ENCODE measurements at places on chromosomes 6 and 20.

DNA sequence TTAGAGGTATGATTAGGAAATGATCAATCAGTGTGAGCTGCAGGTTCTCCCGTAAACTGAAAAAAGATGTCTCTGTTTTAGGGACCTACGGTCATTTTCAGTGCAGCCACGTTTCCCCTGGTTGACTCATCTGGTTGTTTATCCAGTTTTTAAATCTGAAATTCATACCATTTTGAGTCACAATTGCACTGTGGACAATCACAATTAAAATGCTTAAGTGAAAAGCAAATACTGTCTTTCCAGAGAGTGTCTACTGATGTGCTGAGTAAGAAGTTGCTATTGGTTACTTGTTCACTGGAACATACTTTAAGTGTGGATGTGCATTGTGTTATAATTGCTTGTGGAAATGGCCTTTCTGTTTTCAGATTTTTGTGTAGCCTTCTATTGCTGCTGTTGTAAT lies 305.1 kb upstream of the SASH1 start:
- DNase-seq: no peak

GRCh38 chr6:31657406-31658157 lies 1.9 kb downstream of the APOM start:
- DNase-seq: no peak

DNA sequence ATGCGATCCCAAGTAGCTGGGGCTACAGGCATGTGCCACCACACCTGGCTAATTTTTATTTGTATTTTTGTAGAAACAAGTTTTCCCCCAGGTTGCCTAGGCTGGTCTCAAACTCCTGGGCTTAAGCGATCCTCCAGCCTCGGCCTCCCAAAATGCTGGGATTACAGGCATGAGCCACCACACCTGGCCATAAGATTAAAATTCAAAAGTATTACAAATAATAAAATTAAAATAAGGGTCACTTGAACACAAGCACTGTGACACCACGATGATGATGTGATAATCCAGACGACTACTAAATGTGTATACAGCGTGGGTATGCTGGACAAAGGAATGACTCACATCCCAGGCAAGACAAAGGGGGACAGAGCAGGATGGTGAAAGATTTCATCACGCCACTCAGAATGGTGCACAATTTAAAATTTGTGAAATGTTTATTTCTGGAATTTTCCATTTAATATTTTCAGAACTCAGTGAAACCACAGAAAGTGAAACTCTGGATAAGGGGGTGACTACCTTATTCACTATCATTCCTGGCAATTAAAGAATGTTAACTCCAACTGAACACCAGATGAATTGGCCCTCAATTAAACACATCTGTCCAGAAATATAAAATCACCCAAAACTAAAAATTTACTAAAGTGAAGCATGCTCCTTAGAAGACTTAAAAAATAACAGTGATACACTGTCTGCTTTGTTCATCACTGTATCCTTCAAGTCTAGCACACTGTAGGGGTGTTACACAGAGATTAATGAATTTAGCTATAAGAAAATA lies 13.1 kb downstream of the B4GALT5 start:
- no peak for DNase-seq

GRCh38 chr6:16486661-16487060 lies 248.3 kb downstream of the GMPR start:
- no peak for DNase-seq

DNA sequence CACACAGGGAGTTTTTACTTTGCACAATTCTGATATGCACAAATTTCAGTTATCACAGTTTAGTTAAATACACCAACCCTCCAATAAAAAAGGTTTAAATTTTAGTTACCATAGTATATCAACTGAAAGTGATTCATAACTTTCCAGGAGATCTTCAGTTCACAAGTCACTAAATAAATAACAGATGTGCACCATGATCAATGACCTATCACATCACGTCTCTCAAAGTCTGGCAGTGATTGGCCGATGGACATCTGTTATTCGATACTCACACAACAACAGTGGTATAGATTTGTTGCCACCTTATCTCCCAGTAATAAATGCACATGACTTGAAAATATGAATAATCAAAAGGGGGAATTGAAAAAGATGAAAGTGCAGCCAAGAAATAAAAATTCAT lies 66.8 kb upstream of the PTCHD4 start:
- DNase-seq: no peak

DNA sequence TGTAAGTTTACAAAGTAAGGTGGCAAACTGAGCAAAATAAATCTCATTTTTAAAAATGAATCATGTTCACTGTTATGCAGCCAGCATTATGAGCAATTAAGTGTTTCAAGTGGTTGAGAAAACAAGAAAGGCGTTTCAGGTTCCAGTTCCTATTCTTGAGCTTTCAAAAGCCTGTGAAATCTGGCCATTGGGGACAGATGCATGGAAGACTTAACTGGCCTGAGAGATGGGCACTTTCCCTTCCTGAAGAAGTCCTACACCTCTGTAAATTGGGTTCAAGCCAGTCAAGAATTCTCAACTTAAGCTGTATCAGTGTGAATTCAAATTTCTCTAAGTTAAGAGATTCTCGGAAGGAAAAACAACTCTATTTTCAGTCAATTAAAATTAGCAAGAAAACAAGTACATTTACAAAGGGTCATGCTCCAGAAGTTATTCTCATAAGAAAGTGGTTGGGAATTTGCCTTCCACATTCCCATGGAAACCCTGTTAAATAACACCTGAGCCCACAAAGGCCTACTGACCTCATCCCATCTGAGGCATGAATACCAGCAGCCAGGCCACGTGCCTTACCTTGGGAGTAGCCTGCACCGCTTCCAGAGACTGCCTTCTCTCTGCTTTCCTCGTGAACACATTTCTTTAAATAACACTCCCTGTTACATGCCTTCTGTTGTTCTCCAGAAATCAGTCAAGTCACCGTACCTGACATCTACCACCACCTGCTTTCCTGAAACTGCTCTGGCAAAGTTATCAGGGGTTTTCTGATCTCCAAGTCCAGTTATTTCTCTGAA lies 19.4 kb downstream of the MAP3K5 start:
- DNase-seq: no peak

DNA sequence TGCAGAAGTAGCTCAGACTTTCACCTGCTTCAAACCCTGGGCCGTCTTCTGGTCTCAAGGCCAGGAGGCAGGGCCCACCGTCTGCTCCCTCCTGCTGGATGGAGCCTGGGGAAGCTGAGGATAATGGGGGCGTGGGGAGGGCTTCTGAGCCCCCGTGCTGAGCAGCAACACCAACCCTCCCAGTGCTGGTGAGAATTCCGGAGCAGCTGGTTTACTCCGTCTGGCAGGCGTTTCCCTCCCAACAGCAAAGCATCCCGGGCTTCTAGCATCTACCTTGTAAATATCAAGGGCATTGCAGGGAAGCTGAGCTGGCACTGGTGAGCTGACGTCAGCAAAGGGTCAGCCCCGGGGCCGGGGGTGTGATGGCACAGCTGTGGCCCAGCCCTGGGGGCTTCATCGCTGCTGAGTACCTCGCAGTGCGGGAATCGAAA lies 16.8 kb upstream of the CHRNA4 start:
- DNase-seq: no peak

- DNase-seq: no peak
These were observed 7.1 kb upstream of the TCP11 start for GRCh38 chr6:35148167-35148741.

- no peak for DNase-seq
These were observed 62.3 kb downstream of the TRAM2 start for GRCh38 chr6:52514514-52514913.

GRCh38 chr6:50585441-50586330 lies 127.6 kb upstream of the TFAP2D start:
- DNase-seq: no peak

GRCh38 chr6:137323860-137324259 lies 104.7 kb upstream of the IFNGR1 start:
- DNase-seq: no peak

GRCh38 chr6:43793875-43794242 lies 23.8 kb downstream of the VEGFA start:
- no peak for DNase-seq

DNA sequence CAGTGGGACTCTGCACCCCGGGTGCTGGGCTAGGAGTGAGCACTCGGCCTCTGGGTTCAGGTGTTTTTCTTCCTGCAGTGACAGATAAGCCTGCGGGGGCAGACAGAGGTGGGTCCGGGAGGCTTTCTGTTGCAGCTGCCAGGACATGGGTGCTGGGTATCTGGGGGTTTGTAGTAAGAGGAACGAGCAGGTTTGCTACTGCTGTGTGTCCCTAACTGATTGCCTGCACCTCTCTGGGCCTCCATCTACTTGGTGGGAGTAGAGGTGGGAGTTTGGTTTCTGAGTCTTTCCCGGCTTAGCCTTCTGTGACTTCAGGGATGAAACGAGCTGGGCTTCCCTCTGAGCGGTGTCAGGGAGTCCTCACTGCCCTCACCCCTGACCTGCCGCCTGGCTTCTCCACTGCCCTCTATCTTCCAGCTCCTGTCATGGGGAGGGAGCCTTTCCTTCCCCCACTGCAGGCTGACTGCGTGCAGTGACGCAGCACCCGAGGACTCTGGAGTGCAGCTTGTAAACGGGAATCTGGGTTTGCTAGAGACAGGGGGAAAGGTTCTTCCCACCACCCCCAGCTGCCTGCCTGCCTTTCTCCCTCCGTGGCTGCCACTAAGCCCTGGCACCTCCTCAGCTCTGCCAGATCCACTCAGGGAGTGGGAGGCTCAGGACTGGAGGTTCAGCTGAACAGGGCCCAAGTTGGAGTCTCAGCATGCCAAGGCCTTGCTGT lies 6.7 kb downstream of the DLGAP4 start:
- DNase-seq: no peak

- no peak for DNase-seq
These were observed 189.5 kb upstream of the GMDS start for GRCh38 chr6:2434912-2435311.

GRCh38 chr6:15253203-15254022 lies 7.5 kb downstream of the JARID2 start:
- no peak for DNase-seq

Data from hematopoietic multipotent progenitor cell treated with erythropoietin and hydrocortisone succinate and interleukin-3 and kit ligand, for 15 days (in vitro differentiated cells).